Hypothalamus (tissue), 51 donors: ENCODE measurements at places on chromosomes 2 and 18.

GRCh38 chr18:29841631-29842030 is 1200.9 kb downstream of the DSC3 start:
- no peak for DNase-seq

GRCh38 chr2:234156326-234156725 is 105.8 kb downstream of the SPP2 start:
- DNase-seq, result no peak

DNA sequence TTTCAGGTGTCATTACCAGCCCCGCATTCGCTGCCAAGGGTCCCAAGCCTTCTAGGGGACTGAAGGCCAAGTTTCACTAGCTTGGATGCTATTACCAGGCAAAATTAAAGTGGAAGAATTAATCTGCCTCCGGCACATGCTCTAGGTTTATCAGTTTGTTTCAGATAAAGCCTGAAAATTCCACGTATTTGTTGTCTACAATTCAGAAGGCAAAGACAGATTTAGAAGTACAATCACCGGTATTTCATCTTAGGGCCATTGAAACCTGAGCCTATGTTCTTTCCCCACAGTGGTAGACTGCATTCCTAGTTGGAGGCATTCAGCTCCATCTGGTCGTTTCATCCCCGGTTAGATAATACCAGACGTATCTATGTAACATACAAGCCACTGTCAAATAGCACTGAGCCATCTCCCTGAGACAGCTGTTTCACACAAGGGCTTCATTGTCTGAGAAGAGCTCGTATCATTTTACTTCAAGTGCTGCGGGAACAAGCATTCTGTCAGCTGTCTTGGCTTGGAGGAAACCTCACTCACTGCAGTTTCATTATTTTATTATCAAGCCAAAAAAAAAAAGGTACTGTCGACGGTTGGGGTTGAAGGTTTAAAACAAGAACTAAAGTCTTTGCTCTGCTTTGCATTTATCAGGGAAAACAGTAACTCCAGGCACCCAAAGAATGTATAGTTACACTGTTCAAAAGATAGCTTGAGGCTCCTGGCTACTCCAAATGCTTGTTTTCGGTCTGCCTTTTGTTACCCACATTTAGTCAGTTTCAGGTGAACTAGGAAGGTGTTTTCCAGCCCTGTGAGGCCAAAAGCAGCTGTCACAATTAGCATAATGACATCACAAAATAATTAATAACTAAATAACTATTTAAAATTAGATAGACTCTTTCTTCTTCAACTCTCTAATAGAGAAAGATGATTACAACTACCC is 76.7 kb downstream of the TGIF1 start:
- no peak for DNase-seq

DNA sequence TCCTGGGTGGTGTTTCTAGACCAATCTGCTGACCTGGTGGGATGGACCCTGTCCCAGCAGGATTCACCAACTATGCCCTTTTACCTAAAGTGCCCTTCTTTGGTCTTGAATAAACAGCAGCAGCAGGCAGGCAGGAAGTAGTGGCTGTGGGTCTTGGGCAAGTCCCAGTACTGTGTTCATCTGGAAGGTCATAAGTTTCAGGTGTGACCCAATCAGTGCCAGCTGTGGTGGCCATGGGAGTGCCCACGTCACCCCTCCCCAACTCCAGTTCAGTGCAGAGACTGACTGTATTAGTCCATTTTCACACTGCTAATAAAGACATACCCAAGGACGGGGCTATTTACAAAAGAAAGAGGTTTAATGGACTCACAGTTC is 148.3 kb upstream of the SRD5A2 start:
- no peak for DNase-seq

GRCh38 chr2:31660812-31661335 is 80.1 kb upstream of the SRD5A2 start:
- no peak for DNase-seq

DNA sequence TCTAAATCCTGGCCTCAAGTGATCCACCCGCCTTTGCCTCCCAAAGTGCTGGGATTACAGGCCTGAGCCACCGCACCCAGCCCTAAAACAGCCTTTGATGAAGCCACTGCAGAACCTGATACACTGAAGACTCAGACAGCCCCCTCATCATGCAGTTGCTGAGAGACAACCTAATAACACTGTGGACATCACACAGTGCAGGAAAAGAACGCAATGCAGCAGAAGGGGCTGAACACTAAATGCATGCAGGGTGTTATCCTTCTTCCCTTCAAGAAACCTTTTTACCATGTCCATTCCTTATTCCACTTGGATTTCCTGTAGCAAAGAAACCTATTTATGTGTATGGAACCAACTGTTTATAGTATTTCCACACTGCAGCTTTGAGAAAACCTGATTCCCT is 35.7 kb downstream of the MGAT4A start:
- DNase-seq, result no peak

- DNase-seq, result no peak
Observed at GRCh38 chr2:127671557-127672302, 3.6 kb downstream of the LIMS2 start.

DNA sequence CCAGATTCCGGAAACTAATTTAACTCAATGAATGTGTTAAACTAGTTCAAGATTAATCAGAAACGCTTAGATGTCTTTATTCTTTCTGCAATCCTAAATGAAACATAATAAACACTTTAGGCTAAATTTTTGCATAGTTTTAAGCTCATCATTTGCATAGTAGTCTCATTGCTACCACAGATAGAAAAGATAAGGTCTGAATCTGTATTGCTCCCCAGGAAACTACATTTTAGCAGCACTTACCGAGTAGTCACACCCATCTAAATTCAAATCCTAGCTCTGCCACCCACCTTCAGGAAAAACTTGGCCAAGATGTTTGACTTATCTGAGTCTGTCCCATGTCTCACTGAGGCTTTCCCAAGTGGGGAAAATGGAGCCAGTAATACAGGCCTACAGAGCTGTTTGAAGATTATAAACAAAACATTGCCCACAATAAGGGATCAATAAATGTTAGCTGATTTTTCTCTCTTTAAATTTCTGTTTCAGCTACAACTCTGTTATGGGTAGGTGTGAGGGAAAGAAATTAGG is 87.0 kb downstream of the GALNT3 start:
- no peak for DNase-seq

GRCh38 chr2:61705625-61706024 is 148.2 kb downstream of the FAM161A start:
- no peak for DNase-seq

- DNase-seq, result no peak
Observed at GRCh38 chr18:42882122-42882521, 233.4 kb downstream of the RIT2 start.

GRCh38 chr2:120702801-120703200 is 32.9 kb upstream of the GLI2 start:
- DNase-seq, result no peak

DNA sequence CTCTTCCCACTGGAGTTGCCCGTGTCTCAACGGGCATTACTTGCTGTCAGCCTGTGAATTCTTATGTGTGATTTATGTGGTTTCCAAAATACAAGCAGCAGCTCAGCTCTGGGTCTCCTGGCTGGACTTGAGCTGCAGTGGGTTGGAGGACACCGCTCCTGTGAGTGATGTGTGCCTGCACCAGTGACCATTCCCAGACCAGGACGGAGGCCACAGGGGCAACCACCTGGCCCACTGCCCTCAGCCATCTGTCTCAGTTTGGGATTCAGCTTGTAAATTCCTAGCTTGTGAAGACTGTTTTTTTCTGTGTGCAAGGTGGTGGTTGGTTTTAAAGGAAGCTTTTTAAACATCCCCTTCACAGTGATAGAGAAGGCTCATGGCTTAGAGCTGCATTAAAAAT is 261.0 kb downstream of the BCL2 start:
- no peak for DNase-seq

GRCh38 chr2:26542676-26543505 is 65.0 kb upstream of the OTOF start:
- DNase-seq, result no peak

DNA sequence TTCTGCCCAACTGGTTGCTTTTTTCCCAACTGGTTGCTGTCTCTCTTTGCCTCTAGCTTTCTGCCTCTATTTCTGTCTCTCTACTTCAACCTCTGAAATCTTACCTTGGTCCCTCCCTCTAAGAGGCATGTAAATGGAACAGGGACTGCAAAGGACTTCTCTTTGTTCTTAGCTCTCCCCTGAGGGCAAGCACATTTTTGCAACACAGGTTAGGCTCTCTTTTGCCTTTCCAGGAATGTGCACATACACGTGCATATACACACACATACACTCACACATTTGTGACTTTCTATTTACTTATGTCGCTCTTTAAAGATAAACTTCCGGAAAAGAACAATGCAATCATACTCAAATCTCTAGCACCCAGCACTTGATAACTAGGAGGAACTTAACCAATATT is 262.6 kb upstream of the DDX18 start:
- no peak for DNase-seq

DNA sequence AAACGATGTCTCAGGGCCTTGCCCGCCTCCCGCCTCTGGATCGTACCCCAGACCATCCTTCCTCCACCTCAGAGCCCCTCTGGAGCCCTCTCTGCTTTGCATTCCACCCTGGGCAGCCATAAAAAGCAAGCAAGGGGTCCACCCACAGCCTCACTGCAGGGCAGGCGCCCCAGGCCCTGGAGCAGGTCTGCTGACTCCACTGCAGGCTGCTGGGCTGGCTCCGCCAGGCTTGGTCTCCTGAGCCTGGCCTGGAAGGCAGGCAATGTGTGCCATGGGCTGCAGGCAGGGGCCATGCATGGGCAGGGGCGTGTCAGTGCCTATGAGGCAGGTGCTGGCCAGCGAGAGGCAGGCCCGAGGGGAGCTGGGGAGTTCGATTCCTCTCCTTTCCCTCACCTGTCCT is 186.0 kb downstream of the ANKRD30B start:
- DNase-seq, result no peak

- DNase-seq, result no peak
Observed at GRCh38 chr18:30455741-30456140, 586.8 kb downstream of the DSC3 start.

GRCh38 chr2:240187989-240188590 is 47.6 kb upstream of the OTOS start:
- no peak for DNase-seq

DNA sequence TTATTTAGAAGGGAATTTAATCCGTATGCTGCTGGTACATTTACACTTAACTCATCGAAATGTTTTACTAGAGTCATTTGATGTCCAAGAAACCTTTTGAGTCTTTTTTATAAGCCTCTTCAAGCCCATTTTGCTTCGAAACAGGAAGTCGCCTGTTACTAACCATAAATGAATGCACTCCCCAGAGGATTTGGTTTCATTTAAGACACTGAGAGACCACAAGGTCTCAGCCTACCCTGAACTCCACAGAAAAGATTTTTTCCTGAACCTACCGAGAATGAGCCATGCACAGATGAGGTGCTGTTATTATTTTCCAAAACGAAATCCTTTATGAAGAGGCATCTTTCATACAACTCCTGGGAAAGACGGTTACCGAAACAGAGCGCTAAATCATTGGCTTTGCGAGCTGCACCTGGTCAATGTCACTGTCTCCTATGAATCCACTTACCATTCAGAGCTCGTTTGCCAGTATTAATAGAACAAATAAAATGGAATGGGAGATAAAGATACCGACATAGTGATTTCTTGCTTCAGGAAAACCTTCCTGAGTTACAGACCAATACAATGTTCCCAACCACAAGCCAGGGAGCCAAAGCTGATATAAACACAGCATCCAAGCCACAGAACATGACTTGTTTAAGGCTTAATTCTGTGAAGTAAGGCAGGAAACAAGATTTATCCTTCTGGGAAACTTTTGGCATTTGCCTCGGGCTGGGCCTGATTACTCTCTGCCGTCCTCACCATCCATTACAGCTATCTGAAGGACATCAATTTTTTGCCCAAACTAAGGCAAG is 382.1 kb downstream of the OSR1 start:
- DNase-seq, result no peak

DNA sequence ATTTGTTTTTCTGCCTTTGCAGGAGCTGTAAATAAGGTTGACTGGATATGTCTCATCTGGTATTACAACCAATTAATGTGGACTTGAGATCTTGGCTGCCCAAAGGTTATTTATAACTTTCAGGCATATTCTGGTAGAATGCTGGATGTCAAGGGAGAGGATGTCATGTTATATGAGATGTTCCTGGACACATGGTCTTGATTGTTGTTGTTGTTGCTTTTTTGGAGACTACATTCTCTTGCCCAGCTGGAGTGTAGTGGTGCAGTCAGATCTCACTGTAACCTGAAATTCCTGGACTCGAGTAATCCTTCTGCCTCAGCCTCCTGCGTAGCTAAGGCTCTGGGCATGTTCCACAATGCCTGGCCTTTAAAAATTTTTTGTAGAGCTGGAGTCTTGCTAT is 83.3 kb downstream of the LCLAT1 start:
- no peak for DNase-seq
